Epithelial cell of proximal tubule (primary cell): ENCODE measurements at places on chromosomes 2 and 18.

GRCh38 chr2:205463466-205464025 lies 218.8 kb upstream of the NRP2 start:
- DNase-seq, result no peak

GRCh38 chr2:211157856-211158463 lies 601.6 kb downstream of the CPS1 start:
- no peak for DNase-seq

DNA sequence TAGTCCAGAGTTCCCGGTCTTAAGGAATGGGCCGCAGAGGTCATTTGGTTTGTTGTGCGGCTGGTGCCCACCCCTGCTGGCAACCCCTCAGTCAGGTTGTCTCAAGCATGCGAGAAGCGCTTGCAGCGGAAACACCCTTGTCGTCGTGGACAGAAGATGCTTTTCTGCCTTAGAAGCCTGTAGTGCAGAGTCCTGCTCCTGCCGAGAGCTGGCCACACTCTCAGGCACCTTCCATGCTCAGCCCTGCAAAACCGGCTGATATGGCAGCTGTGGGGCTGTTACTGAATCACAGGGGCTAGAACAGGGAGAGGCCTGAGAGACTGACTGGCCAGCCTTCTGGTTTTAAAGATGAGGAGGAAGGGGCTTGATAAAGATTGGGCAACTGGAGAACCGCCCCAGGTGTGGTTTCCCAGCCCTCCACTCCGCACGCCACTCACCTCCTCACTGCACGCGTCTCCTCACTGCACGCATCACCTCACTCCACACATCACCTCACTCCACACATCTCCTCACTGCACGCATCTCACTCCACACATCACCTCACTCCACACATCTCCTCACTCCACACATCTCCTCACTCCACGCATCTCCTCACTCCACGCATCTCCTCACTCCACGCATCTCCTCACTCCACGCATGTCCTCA lies 103.6 kb downstream of the USP40 start:
- DNase-seq, result no peak

- DNase-seq, result no peak
Measured at GRCh38 chr2:85797263-85797660, 43.5 kb downstream of the ATOH8 start.

DNA sequence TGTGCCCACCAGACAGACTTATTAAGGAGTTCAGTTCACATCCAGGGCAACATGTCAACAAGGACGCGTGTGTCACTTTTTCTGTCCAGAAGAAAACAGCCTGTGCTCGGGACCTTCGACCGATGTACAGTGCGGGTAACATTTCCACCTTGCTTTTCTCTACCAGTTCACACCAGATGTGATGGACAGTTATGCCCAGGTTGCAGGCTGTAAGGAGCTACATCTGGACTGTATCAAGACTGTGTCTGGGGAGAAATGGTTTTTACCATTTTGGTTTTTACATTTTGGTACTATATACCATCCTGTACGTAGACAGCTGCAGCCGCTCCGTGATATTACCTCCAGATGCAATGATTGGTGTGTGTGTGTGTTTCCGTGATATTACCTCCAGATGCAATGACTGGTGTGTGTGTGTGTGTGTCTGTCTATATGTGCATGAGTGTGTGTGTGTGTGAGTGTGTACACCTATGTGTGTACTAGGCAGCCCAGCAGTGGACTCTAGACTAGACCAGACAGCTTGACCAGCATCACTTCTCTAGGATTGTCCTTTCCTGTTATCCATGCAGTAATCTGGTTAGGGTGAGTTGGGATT lies 118.0 kb downstream of the COL6A3 start:
- no peak for DNase-seq

GRCh38 chr2:142834021-142834420 lies 43.4 kb upstream of the KYNU start:
- DNase-seq, result no peak

DNA sequence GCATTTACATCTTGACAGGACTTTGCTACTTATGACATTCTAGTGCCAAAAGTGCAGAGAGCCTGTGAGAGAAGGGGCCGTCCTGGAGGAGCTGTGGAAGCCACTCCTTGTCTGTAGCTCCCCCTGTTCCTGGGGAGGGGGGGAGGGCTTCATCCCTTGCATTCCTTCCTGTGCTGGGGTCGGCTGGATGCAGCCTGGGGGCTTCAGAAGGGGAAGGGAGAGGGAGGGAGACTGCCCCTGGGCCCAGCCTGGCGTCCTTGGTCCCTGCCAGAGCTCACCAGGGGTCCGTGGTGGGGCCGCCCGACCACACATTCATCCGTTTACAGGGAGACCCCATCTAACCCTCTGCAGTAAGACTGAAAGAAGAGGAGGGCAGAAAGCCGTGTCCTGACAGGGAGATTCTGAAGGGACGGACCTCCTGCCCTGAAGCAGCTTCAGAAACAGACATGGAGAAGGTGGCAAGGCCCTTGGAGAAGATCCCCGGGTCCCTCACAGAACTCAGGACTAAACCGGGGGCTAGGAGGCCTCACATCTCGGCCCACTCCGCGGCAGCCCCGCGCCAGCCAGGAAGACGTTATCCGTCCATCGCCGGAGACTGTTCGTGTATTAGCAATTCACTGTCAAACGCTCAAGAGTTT lies 258.3 kb upstream of the SALL3 start:
- DNase-seq, result no peak

- DNase-seq, result peak; percentile 99
Measured at GRCh38 chr2:85504778-85505261, 34.1 kb upstream of the MAT2A start.

- no peak for DNase-seq
Measured at GRCh38 chr18:79361766-79362522, 33.8 kb upstream of the NFATC1 start.

- no peak for DNase-seq
Measured at GRCh38 chr2:241001413-241002274, 3.2 kb downstream of the SNED1 start.

GRCh38 chr2:37061013-37061711 lies 23.0 kb downstream of the HEATR5B start:
- DNase-seq, result no peak

DNA sequence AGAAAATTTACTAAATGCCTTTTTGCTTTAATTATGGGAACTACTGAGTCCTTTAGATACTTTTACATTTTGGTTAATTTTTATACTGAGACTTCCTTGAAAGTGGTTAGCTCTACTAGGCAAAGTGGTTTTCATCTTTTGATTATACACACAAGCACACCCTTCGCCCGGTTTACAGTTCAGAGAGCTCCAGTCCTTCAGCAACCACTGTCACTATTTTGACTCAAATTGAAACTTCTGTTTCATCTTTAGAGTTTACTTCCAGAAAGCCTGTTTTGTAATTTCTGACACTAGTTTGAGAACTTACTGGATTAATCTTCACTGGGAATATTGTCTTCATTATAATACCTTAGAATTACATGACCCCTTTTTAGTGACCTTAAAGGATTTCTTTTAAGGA lies 140.3 kb upstream of the FOSL2 start:
- no peak for DNase-seq

- no peak for DNase-seq
Measured at GRCh38 chr2:172299741-172300140, 127.6 kb upstream of the ITGA6 start.

DNA sequence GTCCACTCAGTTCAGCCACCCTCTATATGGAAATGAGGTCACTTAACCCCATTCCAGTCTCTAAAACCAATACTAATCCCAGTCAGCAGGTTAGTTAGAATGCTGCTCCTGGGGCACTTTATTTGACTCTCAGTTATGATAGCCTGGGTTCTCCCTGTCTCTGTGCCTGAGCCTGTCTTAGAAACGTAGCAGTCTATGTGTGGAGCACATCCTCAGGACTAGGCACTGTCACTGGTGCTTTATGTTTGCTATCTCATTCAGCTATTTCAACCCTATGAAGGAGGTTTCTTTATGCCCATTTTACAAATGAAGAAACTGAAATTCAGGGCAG lies 152.5 kb upstream of the PKDCC start:
- no peak for DNase-seq

DNA sequence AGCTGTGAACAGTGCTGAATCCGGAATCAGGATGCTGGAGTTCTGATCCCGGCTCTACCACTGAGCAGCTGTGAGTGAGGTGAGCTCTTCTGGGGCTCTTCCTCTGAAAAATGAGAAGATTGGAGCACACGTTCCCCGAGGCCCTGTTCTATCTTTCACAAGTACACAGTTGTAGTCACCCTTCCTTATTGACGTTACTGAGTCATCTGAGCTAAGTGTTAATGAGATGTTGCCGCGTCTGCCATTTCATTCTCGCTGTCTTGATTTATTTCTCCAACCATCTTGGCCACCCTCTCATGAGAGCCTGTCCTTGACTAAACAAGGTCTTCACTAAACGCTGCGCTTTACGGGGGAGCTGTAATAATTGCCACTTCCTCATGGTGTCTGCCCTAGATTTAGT lies 31.9 kb upstream of the EFR3B start:
- no peak for DNase-seq

GRCh38 chr2:35468245-35468644 lies 887.3 kb upstream of the CRIM1 start:
- DNase-seq, result no peak

DNA sequence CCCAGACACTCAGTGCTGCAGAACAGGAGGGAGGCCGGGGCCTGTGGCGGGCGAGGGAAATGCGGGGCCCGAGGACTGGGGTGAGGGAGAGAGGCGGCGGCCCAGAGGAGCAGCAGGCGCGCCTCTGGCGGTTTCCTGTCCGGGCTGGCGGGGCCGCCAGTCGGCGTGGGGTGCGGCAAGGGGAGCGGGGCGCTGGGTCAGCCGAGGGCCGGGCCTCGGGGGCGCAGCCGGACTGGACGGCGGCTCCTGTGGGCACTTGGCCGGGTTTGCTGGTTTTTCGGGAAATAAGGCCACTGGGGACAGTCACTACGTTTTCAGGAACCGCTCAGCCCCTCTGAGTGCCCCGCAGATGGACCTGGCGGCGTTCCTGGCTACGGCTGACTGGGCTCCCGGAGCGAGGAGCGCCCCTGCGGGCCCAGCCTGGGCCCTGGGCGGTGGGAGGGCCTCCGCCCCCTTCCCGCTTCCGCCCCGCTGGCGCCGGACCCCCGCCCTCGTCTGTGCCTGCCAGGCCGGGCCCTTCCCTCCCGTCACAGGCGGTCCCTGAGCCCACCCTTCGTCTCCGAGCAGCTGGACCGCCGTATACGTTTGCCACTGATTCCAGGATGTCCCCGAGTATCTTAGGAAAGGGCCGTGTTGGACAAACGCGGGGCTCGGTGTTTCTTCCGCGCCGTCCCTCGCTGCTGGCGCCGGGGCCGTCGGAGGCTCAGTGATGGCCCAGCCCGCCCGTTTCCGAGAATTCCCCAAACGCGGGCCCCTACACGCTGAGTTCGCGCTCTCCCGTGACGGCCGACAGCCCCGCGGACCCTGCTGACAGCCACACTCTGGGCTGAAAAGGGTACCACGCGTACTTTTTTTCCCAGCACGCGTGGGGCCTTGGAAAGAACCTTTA lies 84.6 kb downstream of the FAM210A start:
- DNase-seq, result no peak

DNA sequence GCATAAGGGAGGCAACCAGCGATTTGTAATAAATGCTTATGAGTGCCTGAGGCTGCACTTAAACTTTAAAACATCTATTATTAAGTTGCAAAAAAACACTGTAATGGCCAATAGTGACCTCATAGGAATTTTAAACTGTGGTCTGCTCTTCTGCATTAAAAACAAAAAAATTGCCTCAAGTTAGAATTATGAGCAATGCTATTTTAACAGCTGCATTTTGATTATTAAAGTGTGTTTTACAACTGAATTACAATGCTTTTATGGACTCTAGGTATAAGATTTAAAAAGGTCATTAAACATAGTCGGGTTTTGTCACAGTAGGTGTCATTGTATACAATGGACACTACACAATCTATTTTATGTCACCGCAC lies 528.7 kb upstream of the FANCL start:
- DNase-seq, result no peak

DNA sequence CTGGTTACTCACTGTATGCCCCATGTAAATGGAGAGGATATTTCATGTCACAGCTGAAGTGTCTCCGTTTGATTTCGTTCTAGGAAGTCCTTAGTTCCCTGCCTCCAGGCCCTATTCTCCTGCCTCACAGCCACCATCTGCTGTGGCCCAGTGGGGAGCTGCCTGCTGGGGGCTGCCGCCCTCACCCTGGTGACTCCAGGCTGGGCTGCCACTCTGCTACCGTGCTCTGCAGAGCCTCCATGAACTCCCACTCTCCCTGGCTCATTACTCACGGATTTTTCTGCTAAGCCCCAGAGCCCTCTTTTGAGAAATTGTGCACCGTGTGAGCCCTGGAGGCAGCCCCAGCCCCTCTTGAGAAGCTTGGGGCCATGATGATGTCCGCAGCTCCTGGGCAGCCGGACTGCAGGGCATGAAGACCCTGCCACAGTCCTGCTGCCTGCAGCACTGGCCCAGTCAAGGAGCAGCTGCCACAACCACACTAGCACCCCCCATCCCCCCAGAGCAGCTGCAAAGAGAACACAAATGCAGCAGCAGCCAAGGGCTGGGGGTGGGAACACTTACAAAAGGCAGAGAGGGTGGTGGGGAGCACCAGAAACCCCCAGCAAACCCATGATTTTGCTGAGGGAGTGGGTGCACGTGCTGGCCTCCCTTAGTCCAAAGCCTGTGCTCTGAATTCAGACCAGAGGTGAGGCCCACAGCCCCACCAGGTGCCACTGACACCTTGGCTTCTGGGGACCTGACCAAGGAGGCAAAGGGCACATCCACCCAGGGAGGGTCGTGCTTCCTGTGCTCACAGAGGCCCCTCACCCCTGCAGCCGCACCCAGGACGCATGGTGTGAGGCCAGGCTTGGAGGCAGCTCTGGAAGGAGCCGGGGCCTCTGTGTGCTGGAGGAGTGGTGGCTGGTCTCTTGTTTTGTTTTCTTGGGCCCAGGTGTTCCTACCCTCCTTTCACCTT lies 270.2 kb upstream of the RAB6C start:
- DNase-seq, result no peak

- no peak for DNase-seq
Measured at GRCh38 chr2:31347319-31347718, 67.2 kb downstream of the XDH start.

DNA sequence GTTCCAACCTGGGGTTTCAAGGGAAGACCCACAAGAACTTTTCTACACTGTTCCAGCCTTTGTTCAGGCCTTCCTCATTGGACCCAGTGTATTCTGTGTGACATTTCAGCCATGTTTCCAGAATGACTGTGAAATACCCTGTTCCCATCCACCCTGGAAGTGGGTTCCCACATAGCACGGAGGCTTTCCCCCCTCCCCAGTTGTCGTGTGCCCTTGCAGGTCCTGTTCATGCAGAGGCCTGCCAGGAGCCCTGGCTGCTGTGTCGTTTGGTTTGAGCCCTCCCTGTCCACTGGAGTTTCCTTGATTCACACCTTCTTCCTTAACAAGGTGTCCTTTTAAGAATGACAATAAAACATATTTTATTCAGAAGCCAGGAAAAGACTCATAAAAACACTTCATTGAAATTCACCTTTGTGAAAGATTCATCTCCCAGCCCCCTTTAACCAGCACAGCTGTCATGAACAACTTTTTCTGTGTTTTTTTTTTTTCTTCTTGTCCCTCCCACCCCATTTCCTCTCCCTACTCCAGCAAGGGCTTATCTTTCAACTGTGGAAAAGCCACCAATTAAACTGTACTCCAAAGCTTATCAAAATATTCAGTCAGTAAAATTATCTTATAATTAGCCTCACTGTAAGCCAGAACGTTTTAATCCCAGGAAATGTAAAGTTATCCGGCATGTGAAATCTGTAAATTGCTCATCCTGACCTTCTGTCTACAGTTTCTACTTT lies 106.4 kb downstream of the ACOXL start:
- no peak for DNase-seq

- DNase-seq, result no peak
Measured at GRCh38 chr18:70246061-70246466, 40.6 kb upstream of the RTTN start.

GRCh38 chr2:118539290-118539689 lies 308.2 kb downstream of the EN1 start:
- no peak for DNase-seq
